ENCODE measurements at places on chromosomes 3 and 15.

DNA sequence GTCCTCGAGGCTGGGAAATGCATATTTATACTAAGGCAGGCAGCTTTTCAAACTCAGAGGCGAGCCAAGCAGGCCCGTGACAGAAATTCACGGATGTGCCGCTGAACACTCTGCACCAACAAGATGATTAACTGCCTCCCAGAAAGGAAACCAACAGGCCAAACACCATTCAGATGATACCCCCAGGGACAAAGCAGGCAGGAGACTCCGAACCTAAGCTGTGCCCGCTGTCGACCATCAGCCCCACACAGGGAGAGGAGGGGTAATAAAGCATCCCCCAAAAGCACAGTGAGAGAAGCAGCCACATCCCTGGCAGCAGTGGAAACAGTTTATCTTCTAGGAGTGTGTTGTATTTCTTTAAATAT is 31.8 kb downstream of the ADAMTS17 start:
- DNase-seq = no peak

GRCh38 chr3:59632760-59633573 is 583.1 kb upstream of the CFAP20DC start:
- no peak for DNase-seq

- no peak for DNase-seq
Measured at GRCh38 chr3:111690242-111690641, 95.1 kb upstream of the ZBED2 start.

- DNase-seq = no peak
Measured at GRCh38 chr3:39075910-39076309, 24.1 kb downstream of the WDR48 start.

- DNase-seq = no peak
Measured at GRCh38 chr3:136078421-136079364, 113.2 kb downstream of the PPP2R3A start.

- no peak for DNase-seq
Measured at GRCh38 chr3:195154793-195155535, 116.0 kb downstream of the XXYLT1 start.

- DNase-seq = no peak
Measured at GRCh38 chr15:64842096-64842939, 603 bp downstream of the PLEKHO2 start.

DNA sequence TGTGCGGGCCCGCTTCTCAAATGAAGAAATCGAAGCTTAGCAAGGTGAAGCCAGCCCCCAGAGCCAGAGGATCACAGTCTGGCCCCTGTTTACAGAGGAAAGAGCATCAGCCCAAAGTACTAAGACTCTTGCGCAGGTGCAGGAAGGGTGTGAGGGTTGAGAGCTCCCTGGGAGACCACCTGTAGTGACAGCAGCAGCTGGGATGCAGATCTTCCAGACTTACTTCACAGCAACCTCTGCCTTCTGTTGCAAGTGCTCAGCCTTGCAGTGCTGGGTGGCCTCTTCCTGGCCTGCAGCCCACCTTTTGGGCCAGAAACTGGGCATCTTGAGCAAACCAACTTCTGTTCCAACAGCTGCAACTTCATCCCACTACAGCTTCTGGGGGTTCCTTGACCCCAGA is 19.7 kb downstream of the SPATA12 start:
- no peak for DNase-seq

GRCh38 chr15:77543159-77543882 is 89.4 kb downstream of the LINGO1 start:
- DNase-seq = peak; percentile 73

GRCh38 chr3:77362936-77363335 is 323.0 kb downstream of the ROBO2 start:
- no peak for DNase-seq

- DNase-seq = no peak
Measured at GRCh38 chr3:4432259-4432658, 34.8 kb downstream of the SUMF1 start.

- peak; percentile 46 for DNase-seq
Measured at GRCh38 chr3:124492824-124493223, 237.4 kb upstream of the UMPS start.

GRCh38 chr3:102158080-102158740 is 276.6 kb upstream of the ZPLD1 start:
- DNase-seq = no peak

GRCh38 chr3:160793722-160794252 is 37.8 kb downstream of the PPM1L start:
- DNase-seq = no peak

GRCh38 chr3:161879470-161879869 is 382.9 kb downstream of the OTOL1 start:
- DNase-seq = no peak

- no peak for DNase-seq
Measured at GRCh38 chr3:37466660-37467359, 292.4 kb upstream of the LRRFIP2 start.

GRCh38 chr3:2511356-2511755 is 412.7 kb downstream of the CNTN4 start:
- DNase-seq = peak; percentile 23

- no peak for DNase-seq
Measured at GRCh38 chr3:172524611-172525010, 1.4 kb upstream of the TNFSF10 start.

- DNase-seq = no peak
Measured at GRCh38 chr3:119311081-119311925, 17.1 kb downstream of the ARHGAP31 start.

GRCh38 chr3:71219744-71220638 is 363.5 kb downstream of the FOXP1 start:
- no peak for DNase-seq

DNA sequence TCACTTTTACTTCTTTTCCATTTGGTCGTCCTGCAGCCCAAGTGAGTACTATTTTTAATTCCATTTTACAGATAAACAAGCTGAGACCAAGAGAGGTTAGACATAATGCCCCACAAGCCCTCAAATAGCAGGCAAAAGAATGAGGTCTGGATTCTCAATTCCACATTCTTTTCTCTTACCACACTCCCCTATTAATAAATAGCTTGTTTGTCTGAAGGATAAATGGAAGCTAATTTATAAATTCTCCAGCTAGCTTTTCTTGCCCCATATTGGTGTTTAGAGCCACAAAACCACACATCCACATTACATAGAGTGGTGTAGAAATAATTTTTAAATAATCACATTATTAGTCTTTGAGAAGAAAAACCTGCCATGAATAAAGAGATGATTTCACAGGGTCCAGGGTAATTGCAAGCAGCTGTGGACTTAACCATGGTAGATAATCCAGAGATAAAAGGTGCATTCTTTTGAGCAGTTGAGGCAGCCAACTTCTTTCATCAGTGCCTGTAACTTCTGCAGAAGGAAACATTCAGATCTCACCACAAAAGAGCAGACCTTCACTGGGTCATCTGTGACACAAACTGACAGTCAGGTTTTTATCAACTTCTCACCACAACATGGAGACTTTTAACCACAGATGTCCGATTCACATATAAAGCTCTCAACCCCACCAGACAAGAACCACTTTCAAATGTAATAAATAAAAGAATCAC is 313.4 kb upstream of the STT3B start:
- no peak for DNase-seq

DNA sequence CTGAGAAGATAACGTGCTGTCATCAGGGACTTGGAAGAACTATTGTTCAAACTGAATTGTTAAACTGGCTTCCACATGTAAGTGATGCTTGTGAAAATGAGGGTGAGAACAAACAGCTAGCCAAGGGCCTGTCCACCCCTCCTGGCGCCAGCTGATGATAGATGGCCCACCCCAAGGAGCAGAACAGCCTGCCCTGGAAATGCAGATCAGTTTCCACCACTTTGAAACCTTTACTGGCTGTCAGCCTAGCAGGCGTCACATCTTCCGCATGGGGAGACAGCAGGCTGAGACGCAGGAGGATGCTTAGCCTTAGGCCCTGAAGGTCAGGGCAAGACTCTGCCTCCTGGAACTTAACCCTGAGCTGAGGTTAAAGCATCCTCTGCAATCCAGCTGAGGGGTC is 6.4 kb upstream of the SLC51B start:
- no peak for DNase-seq

- no peak for DNase-seq
Measured at GRCh38 chr15:83282776-83283137, 1.7 kb downstream of the BNC1 start.

GRCh38 chr15:85600001-85600400 is 194.7 kb downstream of the KLHL25 start:
- no peak for DNase-seq

- no peak for DNase-seq
Measured at GRCh38 chr3:108486941-108487340, 23.5 kb downstream of the MYH15 start.

GRCh38 chr3:170044271-170044670 is 6.5 kb downstream of the GPR160 start:
- DNase-seq = no peak

- DNase-seq = peak; percentile 10
Measured at GRCh38 chr3:107065094-107065861, 312.0 kb upstream of the CCDC54 start.

DNA sequence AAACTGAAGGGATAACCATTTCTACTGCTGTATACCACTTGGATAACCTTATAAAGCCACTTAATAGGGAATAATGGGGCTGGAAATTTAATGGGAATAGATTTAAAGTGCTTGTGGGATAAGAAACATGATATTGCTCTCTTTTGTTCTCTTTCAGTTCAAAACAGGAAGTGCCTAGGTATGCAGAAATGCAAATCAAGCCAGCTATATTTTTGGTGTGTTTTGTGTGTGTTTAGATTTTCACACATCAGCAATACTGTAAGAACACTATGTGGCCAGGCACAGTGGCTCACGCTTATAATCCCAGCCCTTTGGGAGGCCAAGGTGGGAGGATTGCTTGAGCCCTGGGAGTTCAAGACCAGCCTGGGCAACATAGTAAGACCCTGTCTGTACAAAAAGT is 442.3 kb upstream of the TPRG1 start:
- no peak for DNase-seq

- DNase-seq = no peak
Measured at GRCh38 chr3:162780313-162780712, 1283.7 kb downstream of the OTOL1 start.

GRCh38 chr3:148643389-148643840 is 54.3 kb upstream of the AGTR1 start:
- no peak for DNase-seq

GRCh38 chr3:110420158-110420641 is 651.4 kb upstream of the NECTIN3 start:
- no peak for DNase-seq

- no peak for DNase-seq
Measured at GRCh38 chr3:70702132-70702531, 389.7 kb upstream of the MDFIC2 start.

DNA sequence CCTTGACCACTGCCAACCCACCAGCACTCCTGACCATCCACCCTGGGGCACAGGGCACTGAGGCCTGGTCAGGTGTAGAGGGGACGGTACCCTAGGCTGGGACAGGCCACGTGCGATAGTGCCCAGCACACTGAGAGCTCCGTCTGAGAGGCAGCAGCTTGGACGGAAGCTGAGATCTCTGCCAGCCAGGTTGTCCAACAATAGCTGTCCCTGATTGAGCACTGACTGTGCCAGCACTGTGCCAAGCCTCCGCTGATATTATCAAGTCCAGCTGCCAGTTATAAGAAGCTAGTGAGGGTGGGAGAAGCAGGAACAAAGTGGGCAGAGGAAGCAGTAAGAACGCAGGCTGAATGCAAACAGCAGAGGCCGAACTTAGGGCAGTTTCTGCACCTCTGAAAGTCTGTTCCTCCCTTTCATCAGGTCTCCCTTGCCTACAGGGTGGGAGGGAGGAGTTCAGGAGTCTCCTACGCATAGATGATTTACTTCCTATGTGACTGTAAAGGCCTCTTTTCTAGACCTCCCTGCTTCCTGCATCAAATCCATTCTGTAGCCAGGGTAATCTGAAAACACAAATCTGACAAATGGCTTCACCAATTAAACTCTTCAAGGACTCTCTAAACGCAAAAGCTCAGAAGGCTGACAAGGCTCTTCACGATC is 29.7 kb downstream of the MRPS11 start:
- no peak for DNase-seq

DNA sequence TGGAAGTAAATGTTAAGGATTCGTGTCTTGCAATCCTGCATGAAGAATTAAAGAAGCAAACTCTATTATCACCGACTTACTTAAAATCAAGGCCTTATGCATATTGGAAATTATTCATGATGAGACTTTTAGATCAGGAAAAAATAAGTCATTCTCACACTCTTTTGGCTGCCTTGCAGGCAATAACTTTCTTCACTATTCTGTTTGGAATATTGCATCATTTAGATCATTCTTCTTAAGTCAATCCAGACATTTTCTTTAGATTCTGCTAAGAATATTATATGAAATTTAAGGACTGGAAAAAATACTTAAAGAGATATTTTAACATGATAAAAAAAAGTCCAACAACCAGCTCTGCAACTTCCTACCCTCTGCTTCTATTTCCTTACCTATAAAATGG is 245.4 kb downstream of the LRRN1 start:
- DNase-seq = no peak

- peak; percentile 68 for DNase-seq
Measured at GRCh38 chr3:39291903-39292329, 12.1 kb upstream of the CX3CR1 start.

DNA sequence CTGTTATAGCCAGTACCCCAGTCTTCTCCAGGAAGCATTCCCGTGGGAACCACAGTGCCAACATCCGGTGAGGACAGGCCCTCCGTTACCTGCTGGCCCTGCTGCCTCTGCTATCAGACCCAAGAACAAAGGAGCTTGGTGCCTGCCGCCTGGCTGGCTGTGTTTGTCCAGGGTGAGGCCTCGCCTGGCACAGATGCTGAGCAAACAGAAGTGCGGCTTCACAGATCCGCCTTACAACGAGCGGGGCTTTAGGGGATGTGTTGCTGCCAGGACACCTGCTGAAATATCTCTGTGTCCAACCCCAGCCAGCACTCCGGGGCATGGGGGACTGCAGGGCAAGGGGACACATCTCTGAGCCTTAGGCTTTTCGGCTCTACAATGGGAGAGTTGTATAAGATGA is 2.2 kb upstream of the EPHB3 start:
- peak; percentile 77 for DNase-seq

- DNase-seq = no peak
Measured at GRCh38 chr3:71378509-71378908, 205.0 kb downstream of the FOXP1 start.

- DNase-seq = peak; percentile 35
Measured at GRCh38 chr3:155701882-155702465, 42.9 kb downstream of the PLCH1 start.

- DNase-seq = no peak
Measured at GRCh38 chr3:154954757-154955156, 125.4 kb upstream of the MME start.

DNA sequence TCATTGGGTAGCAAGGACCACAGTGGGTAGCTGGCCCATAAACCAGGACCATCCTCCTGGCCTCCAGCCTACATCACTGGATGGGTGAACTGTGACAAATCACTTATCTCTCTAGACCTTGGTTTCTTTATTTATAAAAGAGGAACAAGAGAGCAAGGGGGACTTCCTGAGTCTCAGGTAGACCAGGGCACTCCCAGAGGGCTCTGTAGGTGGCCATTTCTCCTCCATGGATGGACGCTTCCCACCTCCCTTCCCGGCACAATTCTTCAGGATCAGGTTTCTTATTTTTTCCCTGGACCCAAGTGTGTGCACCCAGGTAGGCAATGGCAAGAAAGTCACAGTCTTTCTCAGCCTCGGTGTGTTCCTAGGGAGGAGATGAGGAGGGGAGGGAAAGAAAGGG is 41.4 kb upstream of the SPATA12 start:
- no peak for DNase-seq

Data from SHP77 (cell line).